Activated CD4-positive, alpha-beta T cell treated with anti-CD3 and anti-CD28 coated beads for 24 hours (primary cell): ENCODE measurements at places on chromosomes 16 and 17.

DNA sequence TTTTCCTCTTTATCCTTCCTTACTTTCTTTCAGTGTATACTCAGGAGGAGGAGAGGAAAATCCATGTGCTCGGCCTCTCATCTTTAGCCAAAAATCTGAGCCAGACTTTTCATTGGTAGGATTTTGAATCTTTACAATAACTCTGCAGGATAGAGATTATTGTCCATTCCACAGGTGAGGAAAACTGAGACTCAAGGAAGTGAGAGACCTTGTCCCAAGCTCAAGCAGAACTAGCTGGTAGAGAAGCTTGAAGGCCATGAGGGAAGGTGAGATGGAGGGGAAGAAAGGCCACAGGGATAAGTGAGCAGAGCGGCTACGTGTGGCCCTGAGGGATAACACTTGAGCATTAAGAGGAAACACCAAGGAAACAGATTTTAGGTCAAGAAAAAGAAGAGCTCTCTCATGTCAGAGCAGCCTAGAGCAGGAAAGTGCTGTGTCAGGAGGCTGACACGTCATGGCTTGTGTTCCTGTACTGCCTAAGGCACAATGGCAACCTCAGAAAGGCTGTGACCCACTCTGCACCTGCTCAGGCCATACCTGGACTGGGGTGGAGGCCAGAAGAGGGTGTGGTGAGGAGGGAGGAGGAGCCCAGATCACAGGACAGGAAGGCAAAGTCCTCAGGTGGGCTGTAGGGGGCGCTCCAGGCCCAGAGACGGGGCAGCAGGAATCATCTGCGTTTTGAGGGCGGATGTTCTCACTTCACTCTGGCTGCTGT lies 11.9 kb downstream of the MT4 start:
- peak; percentile 76 for DNase-seq

- DNase-seq: no peak
Measured at GRCh38 chr17:34358631-34359030, 2.4 kb downstream of the CCL13 start.

- DNase-seq: no peak
Measured at GRCh38 chr17:50162466-50163254, 3.1 kb upstream of the SGCA start.

DNA sequence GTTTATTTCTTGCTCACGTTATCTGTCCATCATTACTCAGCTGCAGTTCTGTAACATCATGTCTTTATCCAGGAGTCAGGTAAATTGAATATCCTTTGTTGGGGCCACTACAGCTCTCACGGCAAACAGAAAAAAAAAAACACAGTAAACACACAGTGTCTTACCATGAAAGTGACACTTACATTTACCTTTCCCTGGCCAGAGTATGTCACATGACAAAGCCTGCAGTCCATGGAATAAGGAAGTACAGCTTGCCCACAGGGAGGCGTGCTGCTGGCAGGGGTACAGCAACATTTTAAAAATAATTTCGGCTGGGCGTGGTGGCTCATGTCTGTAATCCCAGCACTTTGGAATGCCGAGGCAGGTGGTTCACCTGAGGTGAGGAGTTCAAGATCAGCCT lies 85.7 kb upstream of the HS3ST4 start:
- no peak for DNase-seq

GRCh38 chr17:82821554-82821953 lies 18.3 kb downstream of the ZNF750 start:
- no peak for DNase-seq
